ENCODE measurements at places on chromosomes 2 and 18.

DNA sequence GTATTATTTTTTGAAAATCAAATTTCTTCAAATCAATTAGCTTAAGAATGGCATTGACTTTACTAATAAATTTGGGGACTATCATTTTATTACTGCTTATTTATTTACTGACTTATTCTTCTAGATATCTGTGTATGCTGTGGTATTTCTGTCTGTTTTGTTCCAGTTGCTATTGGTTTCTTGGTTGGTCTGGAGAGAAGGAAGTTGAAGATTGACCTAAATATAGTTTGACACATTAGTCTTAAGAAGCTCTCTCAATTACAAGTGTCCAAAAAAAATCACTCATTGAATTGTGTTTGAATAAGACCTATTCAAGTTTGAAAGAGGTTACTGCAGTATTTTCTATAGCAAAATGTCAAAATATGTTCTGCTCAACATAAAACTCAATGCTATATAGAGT lies 153.3 kb upstream of the KYNU start:
- ATAC-seq, result no peak

- peak; percentile 89 for ATAC-seq
These were observed 100.0 kb downstream of the BAZ2B start for GRCh38 chr2:159516241-159516758.

GRCh38 chr2:215678094-215678493 lies 242.2 kb upstream of the FN1 start:
- ATAC-seq, result no peak

DNA sequence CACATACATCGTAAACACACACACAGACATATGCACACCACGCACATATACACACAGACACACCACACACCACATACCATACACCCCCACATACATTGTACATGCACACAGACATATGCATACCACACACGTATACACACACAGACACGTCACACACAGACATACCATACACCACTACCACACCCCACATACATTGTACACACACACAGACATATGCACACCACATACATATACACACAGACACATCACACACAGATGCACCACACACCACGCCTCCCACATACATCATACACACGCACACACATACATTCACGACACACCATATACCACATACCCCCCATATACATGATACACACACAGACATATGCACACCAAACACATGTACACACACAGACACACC lies 58.4 kb downstream of the KIF5C start:
- no peak for ATAC-seq

GRCh38 chr2:192023006-192023405 lies 171.7 kb downstream of the TMEFF2 start:
- ATAC-seq, result no peak
